AG04450 (cell line): ENCODE measurements at places on chromosomes 7 and 10.
A peak's percentile ranks its signal among the peaks of the same experiment; 100 is the strongest.

DNA sequence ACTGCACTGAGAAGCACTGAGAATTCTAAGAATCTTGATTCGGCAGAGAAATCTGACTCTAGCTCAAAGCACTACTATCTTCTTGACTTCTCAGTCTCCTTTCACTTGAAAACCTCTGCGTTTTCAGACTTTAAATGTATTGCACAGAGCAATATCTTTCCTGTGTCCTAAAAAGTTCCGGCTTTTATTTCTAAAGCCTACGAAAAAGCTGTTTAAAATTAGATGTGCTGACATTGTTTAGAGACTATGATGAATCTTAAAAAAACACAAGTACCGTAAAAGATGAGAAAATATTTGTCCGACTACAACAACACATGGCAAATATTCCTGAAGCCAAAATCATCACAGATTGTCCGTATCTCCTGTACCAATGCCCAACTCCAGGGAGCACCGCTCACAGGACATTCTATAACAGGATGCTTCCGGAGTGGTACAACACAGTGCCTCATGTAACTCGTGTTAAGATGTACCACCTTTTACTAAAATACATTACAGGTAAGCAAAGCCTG is 136.9 kb downstream of the CUBN start:
- DNase-seq, result no peak

DNA sequence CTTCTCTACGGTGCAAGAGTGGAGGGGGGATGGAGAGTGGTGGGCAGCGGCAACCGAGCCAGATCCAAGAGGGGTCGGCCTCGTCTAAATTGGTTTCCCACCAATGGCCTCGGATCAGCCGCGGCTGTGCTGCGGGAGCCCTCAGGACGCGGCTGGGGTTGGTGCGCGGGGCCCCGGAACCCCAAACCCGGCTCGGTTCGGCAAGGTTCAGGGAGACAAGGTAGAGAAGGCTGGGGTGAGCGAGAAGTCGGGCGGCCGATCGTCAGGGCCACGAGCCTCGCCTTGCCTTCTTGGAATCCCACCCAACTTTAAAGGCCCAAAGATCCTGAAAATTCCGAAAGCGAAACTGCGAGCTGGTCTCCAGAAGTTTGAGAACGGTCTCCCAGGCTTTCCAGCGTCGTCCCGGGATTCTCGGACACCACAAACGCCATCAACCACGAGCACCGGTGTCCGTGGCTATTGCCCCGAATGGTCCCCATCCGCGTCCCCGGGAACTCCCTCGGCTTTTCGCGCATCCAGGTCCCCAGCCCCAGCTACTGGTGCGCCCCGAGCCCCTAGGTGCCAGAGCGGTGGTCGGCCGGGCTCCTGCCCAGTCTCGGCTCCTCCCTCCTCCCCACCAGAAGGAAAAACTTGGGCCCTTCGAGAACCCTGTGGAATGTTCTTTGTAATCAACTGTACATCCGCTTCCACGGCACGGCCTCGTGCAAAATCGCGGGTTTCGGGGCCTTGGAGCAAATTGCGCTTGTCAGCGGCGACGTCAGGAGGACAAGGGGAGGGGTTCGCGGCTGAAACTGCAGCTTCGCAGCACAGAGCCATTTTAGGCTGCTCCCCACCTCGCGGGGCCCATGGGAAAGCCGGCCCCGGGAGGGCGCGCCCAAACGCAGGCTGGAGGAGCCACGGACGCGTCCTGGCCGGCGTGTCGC is 3.2 kb downstream of the SFMBT2 start:
- no peak for DNase-seq

- DNase-seq, result no peak
These were observed 12.0 kb upstream of the GOT1 start for GRCh38 chr10:99442394-99442793.

DNA sequence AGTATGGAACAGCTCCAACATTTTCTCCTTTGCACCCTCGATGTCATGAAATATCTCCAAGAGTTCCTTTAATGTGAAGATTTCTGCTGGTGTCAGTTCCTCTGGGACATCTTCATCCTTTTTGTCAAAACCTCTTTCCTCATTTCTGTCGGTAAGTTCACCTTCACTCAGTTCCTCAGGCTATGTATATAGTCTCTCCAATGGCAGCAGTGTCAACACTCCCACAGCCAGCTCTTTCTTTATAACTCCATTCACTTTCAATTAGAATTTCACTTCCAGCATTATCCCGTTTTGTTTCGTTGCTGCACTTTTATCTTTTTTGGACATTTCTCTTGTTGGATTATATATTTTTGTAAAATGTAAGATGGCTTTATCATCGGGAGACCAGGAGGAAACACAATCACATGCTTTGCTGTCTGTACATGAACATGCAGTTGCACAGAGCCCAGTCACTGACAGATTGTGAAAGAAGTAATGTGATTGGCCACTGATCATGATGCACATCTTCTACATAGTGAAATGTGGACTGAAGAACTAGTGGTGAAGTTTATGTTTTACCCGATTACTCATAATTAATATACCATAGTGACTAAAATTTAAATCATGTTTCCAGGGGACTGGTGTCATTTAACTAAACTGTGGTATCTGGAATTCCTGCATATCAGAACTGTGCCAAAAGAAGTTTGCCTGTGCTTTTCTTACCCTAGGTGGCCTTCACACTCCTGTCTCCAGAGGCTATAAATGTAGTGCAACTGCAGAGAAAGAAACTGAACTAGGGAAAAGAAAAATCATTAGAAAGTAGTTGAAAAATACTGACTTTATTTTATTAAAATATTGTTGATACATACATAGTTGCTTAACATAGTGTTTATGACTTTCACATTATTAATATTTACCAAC is 289.6 kb downstream of the PPP1R3A start:
- DNase-seq, result peak; percentile 24

DNA sequence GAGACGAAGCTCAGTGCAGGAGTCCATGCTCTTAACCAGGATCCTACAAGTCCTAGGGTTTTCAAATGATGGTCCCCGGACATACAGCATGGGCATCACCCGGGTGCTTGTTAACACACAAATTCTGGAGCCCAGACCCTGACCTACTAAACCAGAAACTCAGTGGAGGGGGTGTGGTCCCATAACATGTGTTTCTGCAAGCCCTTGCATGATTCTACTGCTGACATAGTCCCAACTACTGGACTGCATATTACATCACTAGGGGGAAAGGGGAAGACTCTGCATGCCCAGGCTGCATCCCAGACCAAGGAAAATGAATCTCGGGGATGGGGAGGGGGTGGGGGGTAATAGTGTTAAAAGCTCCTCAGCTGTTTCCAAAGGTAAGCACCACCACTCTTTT is 40.3 kb downstream of the GRB10 start:
- no peak for DNase-seq

DNA sequence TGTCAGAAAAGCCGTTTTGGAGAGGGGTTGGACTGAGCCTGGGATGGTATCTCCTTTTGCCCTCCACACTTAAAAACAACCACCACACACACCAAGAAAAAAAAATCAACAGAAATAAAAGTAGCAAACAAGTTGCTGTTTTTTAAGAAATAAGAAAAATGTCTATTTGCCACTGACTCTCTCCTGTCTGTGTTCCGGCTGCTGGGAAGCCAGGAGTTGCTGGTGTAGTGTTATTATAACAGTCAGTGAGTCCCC is 163 bp downstream of the EGR2 start:
- DNase-seq, result no peak

GRCh38 chr10:71918992-71919391 is 45.2 kb upstream of the CHST3 start:
- DNase-seq, result no peak

- DNase-seq, result no peak
These were observed 72.8 kb downstream of the ALOX5 start for GRCh38 chr10:45446858-45447257.

- no peak for DNase-seq
These were observed 121.9 kb downstream of the PAXIP1 start for GRCh38 chr7:154881026-154881425.

GRCh38 chr10:96225119-96225518 is 46.2 kb downstream of the BLNK start:
- no peak for DNase-seq

DNA sequence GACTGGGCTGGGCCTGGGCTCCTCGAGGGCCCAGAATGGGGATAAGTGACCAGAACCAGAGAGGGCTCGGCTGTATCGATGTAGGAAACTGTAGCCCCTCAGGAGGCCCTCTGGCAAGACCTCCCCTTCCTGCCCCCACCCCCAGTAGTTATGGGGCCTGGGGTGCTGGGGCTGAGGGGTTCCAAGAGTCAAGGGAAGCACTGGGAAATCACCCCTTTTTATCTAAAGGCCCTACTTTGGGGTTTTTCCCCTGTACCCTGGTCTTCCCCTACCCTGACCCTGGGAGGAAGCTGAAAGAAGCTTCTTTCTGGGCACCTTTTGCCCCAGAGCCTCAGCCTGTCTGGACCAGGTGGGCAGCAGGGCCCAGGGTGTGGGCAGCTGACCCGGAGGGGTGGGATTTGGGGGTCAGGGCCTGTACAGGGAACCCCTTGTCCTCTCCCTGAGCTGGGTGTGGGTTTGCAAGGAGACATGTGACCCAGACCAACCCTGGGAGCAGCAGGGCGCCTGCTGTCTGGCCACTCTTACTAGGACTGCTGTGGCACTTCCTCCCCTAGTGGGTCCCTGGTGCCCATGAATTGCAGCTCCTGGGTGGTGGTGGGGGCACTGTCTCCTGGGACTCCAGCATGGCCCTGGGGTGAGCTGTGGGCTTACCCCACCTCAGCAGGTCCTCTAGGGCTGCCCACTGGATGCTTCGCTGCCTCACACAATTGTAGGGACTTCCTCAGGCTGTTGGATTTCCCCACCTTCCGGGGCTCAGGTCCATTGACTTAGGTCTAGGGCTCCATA is 1.5 kb downstream of the IRF5 start:
- DNase-seq, result no peak

- DNase-seq, result no peak
These were observed 25.4 kb upstream of the CALU start for GRCh38 chr7:128713794-128714193.

DNA sequence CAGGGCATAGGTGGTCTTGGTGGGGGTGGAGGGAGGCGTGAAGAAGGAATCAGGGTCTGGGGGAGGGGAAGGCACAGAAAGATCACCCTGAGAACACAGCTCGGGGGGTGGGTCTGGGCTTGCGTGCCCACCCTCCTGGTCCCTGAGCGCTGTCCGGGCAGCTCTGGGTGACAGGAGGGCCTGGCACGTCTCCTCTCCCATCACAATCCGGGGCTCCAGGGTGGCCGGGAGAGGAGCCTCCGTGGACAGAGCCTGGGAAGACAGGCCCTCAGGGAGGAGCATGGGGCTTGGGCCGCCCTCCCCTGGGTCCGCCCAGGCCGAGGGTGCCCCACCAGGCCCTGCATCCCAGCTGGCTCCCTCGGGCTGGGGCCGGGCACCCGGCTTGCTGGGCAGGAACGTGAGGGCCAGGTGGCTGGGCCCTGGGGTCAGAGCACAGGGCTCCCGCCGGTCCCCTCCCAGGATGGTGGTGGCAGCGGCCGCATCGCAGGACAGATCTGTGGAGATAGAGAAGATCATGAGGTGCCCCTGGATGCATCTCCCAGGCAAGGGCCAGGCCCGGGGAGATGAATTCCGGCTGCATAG is 3.1 kb downstream of the NACAD start:
- no peak for DNase-seq

DNA sequence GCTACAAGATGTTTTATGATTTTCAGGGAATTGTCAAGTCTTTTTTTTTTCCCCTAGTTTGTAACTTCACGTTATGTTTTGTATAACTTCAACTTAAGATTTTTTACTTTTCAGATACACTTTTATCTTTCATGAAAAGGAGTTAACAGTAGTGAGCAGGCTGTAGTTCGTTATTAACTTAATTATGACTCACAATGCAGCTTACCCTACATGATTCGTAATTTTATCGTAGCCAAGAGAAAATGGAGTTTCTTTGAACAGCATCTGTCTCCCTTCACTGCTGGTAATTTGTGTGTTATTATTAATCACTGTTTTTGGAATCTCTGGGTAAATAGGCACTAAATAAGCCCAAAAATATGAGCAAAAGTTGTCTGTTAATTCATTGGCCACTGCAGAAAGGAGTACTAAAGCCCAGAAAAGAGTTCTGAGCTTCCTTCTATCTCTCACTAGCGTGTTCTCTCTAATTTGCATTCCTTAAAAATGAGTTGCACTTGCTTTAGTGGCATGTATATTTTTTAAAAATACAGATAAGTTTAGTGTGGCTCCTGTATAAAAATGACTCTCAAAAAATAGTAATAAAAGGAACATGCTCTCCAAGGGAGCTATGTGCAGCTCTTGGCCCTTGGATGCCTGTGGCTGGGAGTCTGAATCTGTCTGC is 36.1 kb downstream of the RALA start:
- DNase-seq, result no peak

DNA sequence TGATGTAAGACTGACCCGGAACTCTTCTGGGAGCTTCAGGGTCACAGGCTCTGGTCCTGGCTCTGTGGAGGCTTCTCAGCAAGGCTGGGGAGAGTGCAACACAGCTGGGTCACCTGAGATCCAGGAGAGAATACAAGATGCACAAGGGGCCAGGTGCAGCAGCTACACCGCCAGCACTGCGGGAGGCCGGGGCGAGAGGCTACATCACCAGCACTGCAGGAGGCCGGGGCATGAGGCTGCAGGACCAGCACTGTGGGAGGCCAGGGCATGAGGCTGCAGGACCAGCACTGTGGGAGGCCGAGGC is 44.3 kb downstream of the PDGFA start:
- DNase-seq, result no peak

GRCh38 chr10:126124046-126124445 is 227.7 kb downstream of the FANK1 start:
- no peak for DNase-seq

GRCh38 chr7:1742555-1743303 is 72.7 kb downstream of the ELFN1 start:
- DNase-seq, result no peak

GRCh38 chr7:158539711-158540146 is 47.9 kb downstream of the PTPRN2 start:
- no peak for DNase-seq

- DNase-seq, result no peak
These were observed 23.0 kb upstream of the ING3 start for GRCh38 chr7:120927454-120928103.

- no peak for DNase-seq
These were observed 58.6 kb upstream of the PRSS1 start for GRCh38 chr7:142690554-142691182.

DNA sequence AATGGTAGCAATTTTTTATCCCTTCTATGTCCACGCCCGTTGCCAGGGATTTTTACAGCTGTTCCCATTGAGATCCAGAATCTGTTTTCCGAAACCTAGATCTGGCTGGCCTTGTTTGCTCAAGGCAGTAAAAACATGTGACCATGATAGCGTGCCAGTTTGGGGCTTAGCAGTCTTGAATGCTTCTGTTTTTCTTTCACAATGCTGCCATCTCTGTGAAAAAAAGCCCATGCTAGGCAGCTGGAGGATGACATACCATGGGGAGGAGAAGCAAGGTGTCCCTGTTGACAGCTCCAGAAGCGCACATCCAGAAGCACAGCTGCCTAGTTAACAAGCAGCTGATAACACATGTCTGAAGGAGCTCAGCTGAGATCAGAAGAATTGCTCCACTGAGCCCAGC is 2.2 kb upstream of the ZNF92 start:
- DNase-seq, result no peak

GRCh38 chr7:29495653-29496052 is 68.0 kb upstream of the PRR15 start:
- no peak for DNase-seq

GRCh38 chr7:157430721-157431120 is 93.9 kb downstream of the DNAJB6 start:
- no peak for DNase-seq
